Caco-2 (cell line): ENCODE measurements at places on chromosomes 3 and 15. TPM values are rescaled to one million over a fixed set of nuclear protein-coding genes. Genes with fewer than 3 reads are reported as not detected.

GRCh38 chr3:99475229-99475628 is 163.2 kb upstream of the COL8A1 start:
- no peak for DNase-seq

DNA sequence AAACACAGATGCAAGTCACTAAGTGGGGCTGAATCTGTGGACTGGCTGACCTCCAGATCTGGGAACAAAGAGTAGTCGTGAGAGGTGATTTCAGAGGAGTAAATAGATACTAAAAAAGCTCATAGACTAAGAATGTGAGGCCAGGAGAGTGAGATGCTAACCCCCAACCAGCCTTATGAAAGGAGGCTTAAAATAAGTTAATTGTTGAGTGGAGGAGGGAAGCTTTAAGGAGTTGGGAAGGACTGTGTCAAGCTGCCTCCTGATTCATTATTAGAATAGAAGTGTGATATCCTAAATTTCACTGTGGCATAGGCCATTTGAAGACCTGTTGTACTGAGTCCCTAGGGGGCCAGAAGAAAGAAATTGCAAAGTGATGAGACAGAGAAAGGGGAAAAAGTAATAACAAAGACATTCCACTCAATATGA is 107.6 kb downstream of the RBPMS2 start:
- no peak for DNase-seq

DNA sequence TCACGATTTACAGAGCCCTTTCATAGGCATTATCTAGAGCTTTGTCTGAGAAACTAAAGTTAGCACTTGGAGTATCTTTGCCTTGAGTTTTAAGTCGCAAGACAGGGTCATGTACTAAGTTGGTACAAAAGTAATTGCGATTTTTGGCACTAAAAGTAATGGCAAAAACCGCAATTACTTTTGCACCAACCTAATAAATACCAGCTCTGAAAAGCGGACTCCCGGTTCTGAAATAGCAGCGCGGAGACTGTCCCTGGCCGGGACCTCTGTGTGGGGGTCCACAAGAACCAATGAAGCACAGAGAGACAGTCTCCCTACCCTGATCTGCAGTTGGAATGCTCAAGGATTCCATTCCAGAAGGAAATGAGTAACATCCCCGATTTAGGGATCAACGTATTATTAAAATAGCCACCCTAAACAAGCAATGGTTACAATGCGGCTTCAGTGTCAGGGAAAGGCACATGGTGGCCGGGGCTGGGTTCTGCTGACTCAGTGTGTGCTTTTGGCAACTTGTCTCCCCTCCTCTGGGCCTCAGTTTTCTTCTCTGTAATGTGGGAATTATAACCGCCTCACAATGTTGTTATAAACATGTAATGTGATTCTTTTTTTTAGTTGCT is 150.3 kb upstream of the MCTP2 start:
- DNase-seq: no peak

DNA sequence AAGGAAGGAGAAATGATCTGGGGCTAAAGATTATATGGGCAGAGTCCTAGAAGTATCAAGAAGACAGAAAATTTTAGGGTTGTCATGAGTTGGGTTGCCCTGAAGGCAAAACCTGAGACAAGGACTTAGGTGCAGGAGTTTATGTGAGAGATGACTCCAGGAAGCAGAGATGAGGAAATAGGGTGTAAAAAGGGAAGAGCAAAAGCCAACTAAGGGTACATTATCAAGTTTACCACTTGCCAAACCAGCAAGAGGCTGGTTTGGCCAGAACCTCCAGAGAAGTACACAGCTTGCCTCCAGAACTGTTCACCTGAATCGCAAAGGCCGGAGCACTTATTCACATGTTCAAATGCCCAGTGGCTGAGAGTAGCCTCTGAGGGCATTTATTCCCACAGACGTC is 116.7 kb downstream of the FHIT start:
- DNase-seq: no peak

The SEC11A gene
- total RNA-seq: 200 and 211 TPM in 2 replicates

The SUSD5 gene
- total RNA-seq: not detected in 2 replicates

- no peak for DNase-seq
Observed at GRCh38 chr3:188693435-188693834, 478.3 kb upstream of the TPRG1 start.

DNA sequence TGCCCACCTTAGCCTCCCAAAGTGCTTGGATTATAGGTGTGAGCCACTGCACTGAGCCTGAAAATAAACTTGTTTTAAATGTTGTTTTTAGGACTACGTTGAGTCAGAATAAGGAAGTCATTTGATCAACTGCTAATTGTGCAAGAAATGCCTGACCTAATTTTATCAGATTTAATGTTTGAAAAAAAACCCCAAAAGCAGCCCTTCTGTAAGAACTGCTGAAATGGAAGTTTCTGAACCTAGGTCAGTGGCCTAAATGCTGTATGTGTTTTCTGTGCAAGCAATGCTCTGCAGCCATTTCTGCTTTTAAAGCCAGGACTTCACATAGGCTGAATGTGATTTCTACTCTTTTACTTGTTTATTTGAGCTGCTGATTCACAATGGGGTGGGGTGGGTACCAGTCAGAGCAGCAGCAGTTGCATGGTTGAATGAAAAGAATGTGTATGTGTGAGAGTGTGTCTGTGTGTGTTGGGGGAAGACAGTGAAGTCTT is 6.6 kb downstream of the GPX1 start:
- DNase-seq: no peak

GRCh38 chr3:186052096-186052840 is 56.6 kb downstream of the ETV5 start:
- peak; percentile 13 for DNase-seq

The ALPK3 gene
- 0.43 and 0.95 TPM in 2 replicates for total RNA-seq

GRCh38 chr15:26103002-26103404 is 239.9 kb upstream of the ATP10A start:
- DNase-seq: no peak

GRCh38 chr3:16842272-16843270 is 42.2 kb upstream of the PLCL2 start:
- no peak for DNase-seq

The SI gene
- 1.7 and 2.6 TPM in 2 replicates for total RNA-seq

The TMEM43 gene
- total RNA-seq: 33.0 and 35.2 TPM in 2 replicates

GRCh38 chr15:78140292-78140691 is 8.9 kb upstream of the IDH3A start:
- no peak for DNase-seq

GRCh38 chr3:70919661-70920060 is 607.2 kb upstream of the MDFIC2 start:
- no peak for DNase-seq

The PLSCR2 gene
- total RNA-seq: not detected in 2 replicates

DNA sequence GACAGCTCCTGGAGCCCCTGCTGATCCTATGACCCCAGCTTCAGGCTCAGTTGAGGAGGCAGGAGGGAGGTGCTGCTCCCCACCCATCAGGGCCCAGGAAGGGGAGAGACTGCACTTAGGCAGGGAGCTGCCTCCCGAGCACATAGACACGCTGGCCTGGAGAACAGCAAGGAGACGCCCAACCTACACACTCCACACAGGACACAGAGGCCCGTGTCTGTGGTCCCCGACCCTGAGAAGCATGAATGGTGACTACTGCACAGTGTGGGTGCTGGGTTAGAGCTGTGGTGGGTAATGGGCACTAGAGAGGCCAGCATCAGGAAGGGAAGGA is 1.1 kb upstream of the HHATL start:
- DNase-seq: no peak

- no peak for DNase-seq
Observed at GRCh38 chr15:78265752-78266224, 1.4 kb downstream of the DNAJA4 start.

DNA sequence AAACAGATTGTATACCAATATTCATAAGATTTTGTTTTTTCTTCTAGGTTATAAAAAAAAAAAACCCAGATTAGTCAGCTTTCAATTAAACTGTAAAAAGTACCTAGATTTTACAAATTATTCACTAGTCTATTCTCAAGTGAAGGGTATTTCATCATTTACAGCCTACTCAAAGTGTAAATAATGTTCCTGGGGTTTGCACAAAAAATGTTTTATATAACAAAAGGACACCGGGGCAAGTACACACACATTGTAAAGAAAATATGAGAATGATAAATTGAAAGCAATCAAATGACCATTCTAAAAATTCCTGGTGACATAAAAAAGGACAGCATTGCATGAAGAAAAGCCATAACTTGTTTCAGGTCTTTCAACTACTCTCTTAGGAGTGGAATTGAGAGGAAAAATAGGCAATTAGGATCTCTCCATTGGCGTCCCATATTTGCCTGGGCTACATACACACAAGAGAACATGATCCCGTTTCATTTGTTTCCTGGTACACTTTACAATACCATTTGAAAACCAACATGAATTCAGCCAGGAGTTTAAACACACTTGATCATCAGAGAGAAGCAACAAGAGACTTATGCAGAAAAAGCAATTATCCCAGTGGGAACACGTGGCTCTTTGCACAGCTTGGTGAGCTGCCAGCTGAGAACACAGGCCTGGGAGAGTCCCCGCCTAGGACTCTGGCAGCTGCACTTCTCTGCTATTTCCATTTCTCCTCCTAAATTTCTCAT is 1039.2 kb downstream of the ROBO1 start:
- DNase-seq: no peak

- DNase-seq: no peak
Observed at GRCh38 chr3:66322436-66322835, 101.6 kb downstream of the SLC25A26 start.

DNA sequence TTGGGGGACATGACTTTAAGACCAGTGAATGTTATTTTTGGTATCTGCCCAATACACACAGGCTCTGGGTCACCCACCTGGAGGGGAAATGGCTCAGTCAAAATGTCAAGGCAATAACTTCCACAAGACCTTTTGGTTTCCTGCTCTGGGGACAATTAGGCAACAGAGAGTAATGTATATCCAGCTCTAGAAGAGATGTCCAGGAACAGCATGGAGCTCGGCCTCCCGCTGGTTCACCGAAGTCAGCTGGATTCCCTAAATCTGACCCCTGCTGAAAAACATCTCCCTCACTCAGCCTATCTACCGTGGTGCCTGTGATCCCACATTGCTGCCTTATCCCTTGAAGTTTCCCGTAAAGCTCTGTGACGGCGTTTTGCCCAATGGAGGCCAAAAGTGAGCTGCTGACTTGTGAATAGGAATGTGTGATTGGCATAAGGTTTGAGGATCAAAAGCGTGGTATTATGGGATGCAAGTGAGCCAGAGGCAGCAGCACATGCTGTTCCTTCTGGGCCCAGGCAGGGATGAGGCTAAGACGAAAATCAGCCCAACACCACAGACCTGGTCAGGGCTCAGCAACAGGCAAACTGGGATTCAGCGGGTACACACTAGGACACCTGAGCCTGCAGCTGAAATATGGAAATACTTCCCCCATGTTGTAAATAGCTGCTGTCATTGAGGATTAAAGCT is 47.2 kb upstream of the SLC6A11 start:
- DNase-seq: no peak

The RPS17 gene
- 1,992 and 2,047 TPM in 2 replicates for total RNA-seq

GRCh38 chr15:64622410-64623260 is 152.8 kb downstream of the RBPMS2 start:
- DNase-seq: no peak

The HTR3E gene
- total RNA-seq: not detected in 2 replicates

GRCh38 chr3:184145111-184145524 is 10.0 kb downstream of the EIF2B5 start:
- DNase-seq: peak; percentile 64

- DNase-seq: no peak
Observed at GRCh38 chr3:178388473-178388872, 147.8 kb upstream of the KCNMB2 start.

GRCh38 chr3:95453242-95453641 is 1361.2 kb upstream of the EPHA6 start:
- no peak for DNase-seq

The SPTBN5 gene
- 2.3 and 2.5 TPM in 2 replicates for total RNA-seq

DNA sequence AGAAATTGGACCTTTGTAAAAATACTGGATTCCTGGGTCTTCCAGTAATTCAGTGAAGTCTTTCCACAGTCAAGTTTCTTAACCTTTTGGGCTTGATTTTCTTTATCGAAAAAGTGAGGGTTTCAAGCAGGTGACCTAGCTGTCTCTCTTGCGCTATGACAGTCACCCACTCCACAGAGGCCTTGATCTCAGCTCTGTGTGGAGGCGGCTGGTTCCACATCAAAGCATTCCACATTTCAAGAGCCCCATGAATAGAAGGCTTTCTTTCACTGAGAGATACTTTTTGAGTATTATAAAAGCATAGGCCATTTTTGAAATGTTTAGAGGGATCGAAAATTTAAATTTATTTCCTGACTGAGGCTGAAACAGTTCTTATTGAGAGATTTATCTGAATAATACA is 43.9 kb downstream of the GABRA5 start:
- DNase-seq: no peak

GRCh38 chr3:84980011-84980410 is 21.2 kb downstream of the CADM2 start:
- no peak for DNase-seq

GRCh38 chr3:64196236-64196929 is 28.9 kb downstream of the PRICKLE2 start:
- no peak for DNase-seq

The MGLL gene
- total RNA-seq: 7.8 and 8.4 TPM in 2 replicates

- no peak for DNase-seq
Observed at GRCh38 chr3:100189444-100189964, 71.3 kb upstream of the TBC1D23 start.
